ENCODE measurements at places on chromosomes 5 and 9. TPM values are rescaled to one million over a fixed set of nuclear protein-coding genes. Genes with fewer than 3 reads are reported as not detected.

The SLC6A18 gene
- total RNA-seq: not detected

The ARL14EPL gene
- not detected for total RNA-seq

- H3K4me1 ChIP-seq: no peaks in the 10 kb centered on the region
- DNase-seq: no peak
- no peaks in the 10 kb centered on the region for H3K36me3 ChIP-seq
- H3K27ac ChIP-seq: no peak within 1 kb of the TSS
Observed at GRCh38 chr5:140875085-140876065, at the start of gene PCDHA12. TSS of gene PCDHA12 (plus strand) at chr5:140875308. CDS start at chr5:140875473, 165 bp downstream.

DNA sequence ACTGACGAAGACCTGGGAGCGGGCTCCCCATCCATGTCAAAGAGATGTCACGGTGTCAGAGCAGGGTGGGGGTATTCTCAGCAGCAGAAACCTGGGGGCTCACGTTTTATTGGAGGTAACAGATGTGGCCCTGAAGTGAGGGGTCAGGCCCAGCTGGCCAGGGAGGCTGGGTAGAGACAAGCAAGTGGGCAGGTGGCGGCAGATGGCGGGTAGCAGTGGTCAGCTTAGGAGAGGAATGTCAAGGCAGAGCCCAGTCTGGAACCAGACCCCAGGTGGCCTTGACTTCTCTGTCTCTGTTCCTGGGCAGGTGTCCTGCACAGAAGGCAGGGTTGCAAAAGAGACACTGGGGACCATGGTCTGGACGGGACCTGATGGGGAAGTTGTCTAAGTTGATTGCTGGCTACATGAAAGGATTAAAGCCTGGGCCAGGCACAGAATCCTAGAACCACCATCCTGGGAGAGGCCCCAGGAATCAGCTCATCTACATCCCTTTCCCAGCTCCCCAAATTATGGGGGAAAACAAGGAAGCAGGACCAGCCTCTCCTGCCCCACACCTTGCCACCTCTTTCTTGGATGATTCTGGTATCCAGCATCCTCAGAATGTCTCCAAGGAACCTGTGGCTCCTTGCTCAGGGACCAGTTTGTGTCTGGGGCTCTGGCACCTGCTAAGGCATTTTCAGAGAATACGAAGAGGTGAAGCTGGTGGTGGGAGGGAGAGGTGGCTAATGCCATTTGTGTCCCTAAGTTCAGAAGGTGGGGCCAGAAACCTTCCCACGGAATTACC is 72.5 kb downstream of the AMBP start:
- H3K27ac ChIP-seq: no peak overlapping the region
- H3K4me1 ChIP-seq: no peaks in the 10 kb centered on the region
- peaks cover 15% of the 10 kb centered on the region for H3K36me3 ChIP-seq
- DNase-seq: no peak
- no peak overlapping the region for H3K4me3 ChIP-seq

DNA sequence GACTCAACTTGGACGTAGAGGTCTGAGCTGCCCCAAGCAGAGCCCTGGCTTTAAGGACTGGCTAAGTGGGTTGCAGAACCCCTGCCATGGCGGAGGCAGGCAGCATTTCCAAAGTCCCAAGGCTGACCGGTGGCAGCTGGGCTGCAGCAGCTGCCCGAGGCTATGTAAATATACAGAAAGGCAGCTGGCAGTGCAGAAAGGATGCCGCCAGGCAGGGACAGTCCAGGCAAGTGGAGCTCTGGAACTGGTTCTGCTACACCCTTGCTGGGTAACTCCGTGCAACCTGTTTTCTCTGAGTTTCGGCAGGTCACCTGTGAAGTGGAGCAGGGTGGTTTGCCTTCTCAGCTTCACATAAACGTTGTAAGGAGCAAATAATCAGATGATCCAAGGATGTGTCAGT is 46.0 kb downstream of the SHB start:
- H3K4me3 ChIP-seq: no peak overlapping the region
- no peak overlapping the region for H3K27ac ChIP-seq
- no peak for DNase-seq
- no peaks in the 10 kb centered on the region for H3K36me3 ChIP-seq
- H3K27me3 ChIP-seq: no peaks in the 10 kb centered on the region

DNA sequence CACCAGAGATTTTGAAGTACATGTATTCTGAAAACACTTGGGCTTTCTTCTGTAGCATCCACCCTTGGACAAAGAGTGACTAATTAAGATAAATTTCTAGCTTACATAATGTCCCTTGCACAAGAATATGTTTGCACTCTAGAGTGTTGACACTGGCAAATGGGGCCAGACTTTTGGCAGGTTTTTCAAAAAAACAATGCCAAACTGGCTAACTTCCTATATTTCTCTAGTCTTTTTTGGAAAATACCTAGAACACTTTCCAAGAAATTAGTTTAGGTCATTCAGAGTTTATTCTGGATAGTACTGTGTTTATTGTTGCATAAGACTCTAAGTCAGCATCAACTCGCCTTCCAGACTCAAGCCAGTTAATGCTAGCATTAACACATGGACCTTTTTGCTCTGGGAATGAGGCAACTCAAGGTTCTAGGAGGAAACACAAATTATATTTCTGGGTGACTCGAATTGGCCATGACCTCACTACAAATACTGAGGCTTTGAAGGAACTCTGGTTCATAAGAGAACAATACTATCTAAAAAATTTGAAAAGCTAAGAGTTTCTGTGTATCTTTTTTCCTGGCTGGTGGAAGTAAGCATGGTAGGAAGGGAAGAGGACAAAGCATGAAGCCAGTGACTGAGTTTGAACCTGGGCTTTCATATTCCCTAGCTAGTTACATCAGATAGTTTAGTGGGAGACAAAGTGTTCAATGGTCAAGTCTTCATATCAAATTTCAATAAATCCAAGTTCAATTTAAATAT is 101.6 kb downstream of the NREP start:
- H3K4me3 ChIP-seq: no peak overlapping the region
- H3K27me3 ChIP-seq: no peaks in the 10 kb centered on the region
- H3K36me3 ChIP-seq: no peaks in the 10 kb centered on the region
- peak; percentile 78 for DNase-seq
- no peak overlapping the region for H3K27ac ChIP-seq

DNA sequence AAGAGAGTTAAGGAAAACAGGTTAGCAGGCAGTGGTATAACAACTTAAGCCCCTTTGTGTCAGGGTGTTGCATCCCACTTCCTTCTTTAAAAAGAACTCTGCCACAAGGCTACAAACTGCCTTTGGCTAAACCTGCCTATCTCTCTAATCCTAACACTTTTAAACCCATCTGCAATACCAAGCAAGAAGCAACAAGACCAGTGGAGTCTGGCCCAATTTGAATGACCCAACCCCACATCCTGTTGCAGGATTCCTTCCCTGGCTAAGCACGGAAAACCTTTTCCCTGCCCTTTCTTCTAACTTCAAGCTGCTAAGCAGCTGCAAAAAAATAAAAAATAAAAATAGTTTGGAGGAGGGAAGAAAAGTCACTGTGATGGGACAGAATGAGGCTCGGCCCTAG is 27.1 kb downstream of the ABCA1 start:
- no peak for DNase-seq
- H3K4me1 ChIP-seq: no peaks in the 10 kb centered on the region
- no peak overlapping the region for H3K4me3 ChIP-seq

The BTNL3 gene
- total RNA-seq: not detected

The NPR2 gene
- 47.4 TPM for total RNA-seq

GRCh38 chr5:2111569-2112105 is 228.9 kb upstream of the IRX4 start:
- no peaks in the 10 kb centered on the region for H3K36me3 ChIP-seq
- H3K4me1 ChIP-seq: no peaks in the 10 kb centered on the region
- H3K4me3 ChIP-seq: no peak overlapping the region
- DNase-seq: no peak
- H3K27me3 ChIP-seq: no peaks in the 10 kb centered on the region

DNA sequence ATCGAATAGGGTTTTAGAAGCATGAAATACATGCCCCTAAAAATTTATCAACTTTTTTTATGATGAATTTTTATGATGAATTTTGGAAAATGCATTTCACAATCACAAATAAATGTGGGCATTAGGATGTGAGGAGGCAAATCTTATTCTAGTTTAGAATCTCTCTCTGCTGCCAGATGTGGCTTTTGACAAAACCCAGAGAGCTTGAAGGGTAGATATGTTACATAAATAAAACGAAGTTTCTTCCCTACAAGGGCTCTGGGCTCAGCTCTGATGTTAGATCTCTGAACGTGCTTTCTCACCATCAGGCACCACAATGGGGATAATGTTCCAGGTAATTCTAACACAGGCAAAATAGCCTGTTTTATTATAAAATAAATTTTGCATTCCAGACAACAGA is 102.3 kb upstream of the ADAMTSL1 start:
- no peak for DNase-seq
- H3K36me3 ChIP-seq: no peaks in the 10 kb centered on the region
- H3K27ac ChIP-seq: no peak overlapping the region
- no peak overlapping the region for H3K4me3 ChIP-seq
- no peaks in the 10 kb centered on the region for H3K27me3 ChIP-seq

DNA sequence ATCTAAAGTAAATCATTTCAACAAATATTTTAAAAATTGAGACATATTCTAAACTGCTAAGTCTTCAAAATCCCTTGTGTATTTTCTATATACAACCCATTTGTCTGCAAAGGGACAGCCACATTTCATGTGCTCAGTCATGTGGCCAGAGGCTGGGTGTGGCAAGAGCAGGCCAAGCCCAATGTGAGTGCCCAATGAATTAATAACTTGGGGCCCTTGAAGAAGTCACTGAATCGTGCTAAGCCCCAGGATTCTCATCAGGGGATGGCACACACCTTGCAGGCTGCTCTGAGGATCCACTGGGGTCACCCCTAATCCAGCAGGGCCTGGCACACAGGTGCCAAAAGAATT is 78.2 kb upstream of the SMIM23 start:
- peaks cover 11% of the 10 kb centered on the region for H3K27me3 ChIP-seq
- no peaks in the 10 kb centered on the region for H3K36me3 ChIP-seq
- no peaks in the 10 kb centered on the region for H3K4me1 ChIP-seq
- no peak overlapping the region for H3K27ac ChIP-seq

The CDH9 gene
- not detected for total RNA-seq

The CCL21 gene
- total RNA-seq: not detected

The HRCT1 gene
- total RNA-seq: 1.2 TPM

DNA sequence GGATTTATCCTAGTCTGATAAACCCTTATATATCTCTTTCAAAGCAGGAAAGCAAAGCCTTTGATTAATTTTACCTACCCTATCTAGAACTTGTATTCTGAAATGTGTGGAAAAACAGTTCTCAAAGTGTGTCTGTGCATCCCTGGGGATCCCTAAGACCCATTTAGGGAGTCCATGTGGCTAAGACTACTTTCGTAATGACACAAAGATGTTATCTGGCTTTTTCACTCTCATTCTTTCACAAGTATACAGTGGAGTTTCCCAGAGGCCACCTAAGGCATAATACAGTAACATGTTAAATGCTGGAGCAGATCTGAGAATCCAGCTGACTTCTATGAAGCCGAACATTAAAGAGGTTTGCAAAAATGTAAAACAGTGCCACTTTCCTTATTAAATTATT is 54.3 kb upstream of the TNFSF15 start:
- peaks cover 7% of the 10 kb centered on the region for H3K4me1 ChIP-seq
- no peaks in the 10 kb centered on the region for H3K27me3 ChIP-seq
- DNase-seq: no peak
- H3K27ac ChIP-seq: no peak overlapping the region
- H3K4me3 ChIP-seq: no peak overlapping the region

DNA sequence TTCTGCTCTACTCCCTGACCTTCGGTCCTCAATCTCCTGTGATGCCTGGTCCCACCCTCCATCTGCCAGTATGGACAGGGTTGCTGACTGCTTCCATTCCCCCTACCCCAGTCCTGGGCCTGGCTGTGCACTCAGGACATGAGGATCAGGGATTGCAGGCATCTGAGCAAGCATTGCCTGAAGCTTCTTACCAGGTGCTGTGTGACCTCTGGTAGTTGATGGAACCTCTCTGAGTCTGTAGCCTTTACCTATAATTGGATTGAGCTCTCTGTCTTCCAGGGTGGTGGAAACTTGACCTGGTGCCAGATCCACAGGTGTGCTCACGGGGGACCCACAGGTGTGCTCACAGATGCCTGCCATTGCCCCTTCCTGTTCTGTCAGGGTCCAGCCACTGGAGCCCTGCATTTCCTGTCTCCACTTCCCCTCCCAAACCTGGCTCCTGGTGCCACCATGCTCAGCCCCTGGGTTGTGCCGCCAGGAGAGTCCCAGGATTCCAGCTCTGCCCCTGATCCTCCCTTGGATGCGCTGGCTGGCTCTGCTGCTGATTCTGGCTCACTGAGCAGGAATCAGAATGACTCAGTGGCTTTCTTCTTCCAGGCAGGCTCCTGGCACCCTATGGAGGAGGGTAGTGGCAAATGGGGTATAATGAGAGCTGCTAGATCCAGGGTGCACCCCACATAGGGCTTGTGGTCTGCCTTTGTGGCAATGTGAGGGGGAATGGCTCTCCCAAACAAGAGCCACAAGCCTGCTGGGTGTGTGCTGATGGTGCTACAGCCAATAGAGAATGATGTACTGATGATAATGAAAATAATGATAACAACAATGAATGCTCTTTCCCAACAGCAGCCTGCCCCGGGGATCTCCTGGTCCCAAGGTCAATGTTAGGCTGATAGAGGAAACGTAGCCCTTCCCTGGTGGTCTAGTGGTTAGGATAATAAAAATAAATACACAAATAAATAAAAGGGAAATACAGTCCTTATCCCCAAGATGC is 35.2 kb upstream of the PSD2 start:
- no peak overlapping the region for H3K27ac ChIP-seq
- no peaks in the 10 kb centered on the region for H3K36me3 ChIP-seq
- no peaks in the 10 kb centered on the region for H3K4me1 ChIP-seq
- H3K4me3 ChIP-seq: no peak overlapping the region

- H3K27me3 ChIP-seq: peaks cover 3% of the 10 kb centered on the region
- H3K4me1 ChIP-seq: peaks cover 3% of the 10 kb centered on the region
- H3K36me3 ChIP-seq: no peaks in the 10 kb centered on the region
- DNase-seq: peak; percentile 21
Observed at GRCh38 chr9:135969064-135969683, 8.0 kb upstream of the UBAC1 start.

DNA sequence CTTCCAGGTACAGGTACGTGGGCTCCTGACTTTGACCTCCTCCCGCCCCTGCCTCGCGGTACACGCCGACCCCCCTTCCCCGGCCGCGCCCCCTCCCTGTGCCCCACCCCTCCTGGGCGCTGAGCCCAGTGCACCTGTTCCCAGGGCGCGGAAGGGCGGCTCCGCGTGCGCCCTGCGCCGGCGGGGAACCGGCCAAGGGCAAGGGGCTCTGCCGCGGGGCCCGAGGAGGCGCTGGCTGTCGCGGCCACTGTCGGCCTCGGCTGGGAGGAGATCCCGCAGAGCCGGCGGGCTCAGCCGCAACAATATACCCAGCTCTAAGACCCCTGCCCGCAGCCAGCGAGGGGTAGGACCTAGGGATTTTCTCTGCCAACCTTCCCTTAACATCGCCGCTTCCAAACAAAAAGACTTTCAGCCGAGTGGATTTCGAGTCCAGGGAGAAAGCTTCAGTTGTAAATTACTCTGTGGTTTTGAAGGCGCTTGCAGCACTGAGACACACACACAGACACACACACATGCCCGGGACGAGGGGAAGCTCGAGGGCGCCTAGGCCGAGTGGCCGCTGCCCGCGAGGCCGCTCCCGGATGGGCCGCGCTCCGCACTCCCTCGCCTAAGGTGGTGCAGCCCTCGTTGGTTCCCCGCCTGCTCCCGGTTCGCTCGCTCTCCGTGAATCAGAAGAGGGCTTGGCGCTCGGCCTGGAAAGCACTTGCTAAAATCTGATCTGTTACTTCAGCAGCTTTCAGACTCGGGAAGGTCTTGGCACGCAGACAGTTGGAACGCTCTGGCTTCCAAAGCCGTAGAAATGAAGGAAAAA is 1.2 kb downstream of the FGF18 start:
- no peaks in the 10 kb centered on the region for H3K36me3 ChIP-seq
- no peak overlapping the region for H3K27ac ChIP-seq
- H3K27me3 ChIP-seq: no peaks in the 10 kb centered on the region
- peak; percentile 92 for DNase-seq
- peaks cover 2% of the 10 kb centered on the region for H3K4me1 ChIP-seq
- H3K4me3 ChIP-seq: no peak overlapping the region

Measured in fibroblast of lung (primary cell).